Activated T-helper 1 cell treated with anti-CD3 and anti-CD28 coated beads, Interleukin-12 subunit alpha, Interleukin-12 subunit beta, Interleukin-2, Interleukin-4 antibody, amounts not matched to agents 30 ng/mL and 10 ng/mL and 1 ng/mL, durations not matched to agents 14 hours and 24 hours and 36 hours (primary cell): ENCODE measurements at places on chromosomes 13 and 19.

GRCh38 chr19:10751109-10751953 lies 33.5 kb downstream of the DNM2 start:
- no peak for DNase-seq

GRCh38 chr19:8577247-8577646 lies at the start of gene MYO1F:
TSS of gene MYO1F (minus strand) at chr19:8577442. CDS start at chr19:8577309, 133 bp downstream.
- no peak for DNase-seq

DNA sequence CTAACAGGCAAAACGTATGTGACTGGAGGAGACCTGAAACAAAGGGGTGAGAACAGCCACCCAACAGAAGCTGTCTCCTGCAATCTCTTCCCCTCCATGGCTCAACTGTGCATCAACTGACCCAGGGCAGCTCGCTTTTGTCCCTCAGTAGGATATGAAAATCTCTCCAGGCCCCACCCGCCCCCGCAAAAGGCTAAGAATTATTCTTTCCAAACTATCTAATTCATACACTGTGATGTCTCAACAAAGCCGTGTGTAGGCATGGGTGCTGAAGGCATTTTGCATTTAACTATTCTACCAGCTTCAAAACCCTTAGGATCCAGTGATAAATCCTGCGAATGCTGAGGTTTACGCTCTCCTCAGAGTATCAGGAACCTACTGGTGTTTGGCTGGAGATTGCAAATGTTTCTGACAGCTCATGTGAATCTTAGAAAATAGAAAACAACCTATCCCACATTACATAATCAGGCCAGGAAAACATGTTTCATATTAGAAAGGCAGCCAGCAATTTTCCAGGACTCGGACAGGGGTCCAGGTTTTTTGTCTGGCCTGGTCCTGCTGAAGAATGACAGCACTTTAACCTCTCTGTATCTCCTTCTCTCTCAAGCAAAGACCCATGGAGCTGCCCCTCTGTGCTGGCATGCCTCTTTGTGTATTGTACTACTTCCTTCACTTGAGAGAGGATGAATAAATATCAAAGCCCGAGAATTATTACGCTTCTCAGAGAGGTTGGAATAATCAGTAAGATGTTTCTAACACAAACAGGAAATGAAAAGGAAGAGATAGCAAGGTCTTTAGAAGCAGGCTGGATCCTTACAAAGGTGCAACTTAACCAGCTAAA lies 17.3 kb downstream of the DHRS12 start:
- DNase-seq = no peak

DNA sequence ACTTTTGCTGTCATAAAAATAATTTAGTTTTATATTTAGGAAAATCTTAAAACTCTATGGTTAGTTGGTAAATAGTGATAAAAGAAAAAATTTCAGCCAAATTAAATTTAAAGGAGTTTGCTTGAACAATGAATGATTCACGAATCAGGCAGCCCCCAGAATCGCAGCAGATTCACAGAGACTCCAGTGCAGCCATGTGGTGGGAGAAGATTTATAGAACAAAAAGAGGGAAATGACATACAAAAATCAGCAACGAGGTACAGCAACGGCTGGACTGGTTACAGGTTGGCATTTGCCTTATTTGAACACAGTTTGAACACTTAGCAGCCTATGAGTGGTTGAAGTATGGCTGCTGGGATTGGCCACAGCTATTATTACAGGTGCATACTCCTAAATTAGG lies 96.4 kb upstream of the MYCBP2 start:
- DNase-seq = no peak

- no peak for DNase-seq
These were observed 5.9 kb downstream of the KLF12 start for GRCh38 chr13:74128156-74128767.

- DNase-seq = no peak
These were observed 137.3 kb upstream of the TMTC4 start for GRCh38 chr13:100811928-100812327.

DNA sequence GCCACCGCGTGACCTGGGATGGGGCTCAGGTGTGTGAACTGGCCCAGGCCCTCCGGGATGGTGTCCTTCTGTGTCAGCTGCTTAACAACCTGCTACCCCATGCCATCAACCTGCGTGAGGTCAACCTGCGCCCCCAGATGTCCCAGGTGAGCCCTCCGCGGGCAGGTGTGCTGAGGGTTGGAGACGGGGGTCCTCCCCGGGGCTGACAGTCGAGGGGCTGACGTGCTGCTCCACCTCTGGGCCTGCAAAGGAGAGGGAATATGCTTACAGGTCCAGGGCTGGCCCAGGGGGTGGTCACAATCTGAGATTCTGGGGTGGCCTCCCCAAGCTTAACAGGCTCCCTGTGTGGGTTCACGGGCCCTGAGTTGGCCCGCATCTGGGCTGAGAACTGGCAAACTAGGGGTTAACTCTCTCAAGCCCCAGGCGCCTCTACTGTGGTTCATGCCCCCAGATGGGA lies 386 bp downstream of the VAV1 start:
- no peak for DNase-seq

DNA sequence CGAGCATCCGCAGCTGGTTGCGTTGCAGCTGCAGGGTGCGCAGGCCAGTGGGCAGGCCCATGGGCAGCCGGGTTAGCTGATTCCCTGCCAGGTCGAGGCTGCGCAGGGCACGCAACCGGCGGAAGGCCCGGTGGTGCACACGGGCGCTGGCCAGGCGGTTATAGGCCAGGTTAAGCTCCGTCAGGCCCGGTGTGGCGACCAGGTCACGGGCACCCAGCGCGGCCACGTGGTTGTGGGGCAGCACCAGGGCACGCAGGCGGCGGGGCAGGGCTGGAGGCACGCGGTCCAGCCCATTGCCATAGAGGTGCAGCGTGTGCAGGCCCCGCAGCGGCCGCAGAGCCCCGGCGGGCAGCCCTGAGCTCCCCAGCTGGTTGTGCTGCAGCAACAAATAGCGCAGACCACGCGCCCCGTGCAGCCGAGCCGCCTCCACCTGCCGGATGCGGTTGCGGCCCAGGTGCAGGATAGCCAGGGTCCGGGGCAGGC lies 5.3 kb downstream of the PODNL1 start:
- no peak for DNase-seq

DNA sequence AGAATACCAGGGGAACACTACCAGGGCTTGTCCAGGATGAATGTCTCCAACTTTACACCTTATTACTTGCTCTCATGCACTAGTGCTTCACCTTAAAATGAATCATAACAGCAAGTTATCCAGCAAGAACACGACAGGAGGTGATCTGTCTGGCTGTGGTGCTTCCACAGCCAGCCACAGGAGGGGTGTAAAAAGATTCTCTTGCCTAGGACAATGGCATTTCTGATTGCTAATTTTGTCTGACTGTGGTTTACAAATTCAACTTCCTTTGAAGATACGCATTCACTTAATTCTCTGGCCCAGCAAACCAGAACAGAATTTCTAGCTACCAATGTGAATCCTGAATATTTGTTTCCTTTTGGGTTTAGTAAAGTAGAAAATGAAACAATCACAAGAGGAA lies 23.1 kb upstream of the COG3 start:
- no peak for DNase-seq

GRCh38 chr13:41919741-41920487 lies 41.0 kb downstream of the VWA8 start:
- no peak for DNase-seq

DNA sequence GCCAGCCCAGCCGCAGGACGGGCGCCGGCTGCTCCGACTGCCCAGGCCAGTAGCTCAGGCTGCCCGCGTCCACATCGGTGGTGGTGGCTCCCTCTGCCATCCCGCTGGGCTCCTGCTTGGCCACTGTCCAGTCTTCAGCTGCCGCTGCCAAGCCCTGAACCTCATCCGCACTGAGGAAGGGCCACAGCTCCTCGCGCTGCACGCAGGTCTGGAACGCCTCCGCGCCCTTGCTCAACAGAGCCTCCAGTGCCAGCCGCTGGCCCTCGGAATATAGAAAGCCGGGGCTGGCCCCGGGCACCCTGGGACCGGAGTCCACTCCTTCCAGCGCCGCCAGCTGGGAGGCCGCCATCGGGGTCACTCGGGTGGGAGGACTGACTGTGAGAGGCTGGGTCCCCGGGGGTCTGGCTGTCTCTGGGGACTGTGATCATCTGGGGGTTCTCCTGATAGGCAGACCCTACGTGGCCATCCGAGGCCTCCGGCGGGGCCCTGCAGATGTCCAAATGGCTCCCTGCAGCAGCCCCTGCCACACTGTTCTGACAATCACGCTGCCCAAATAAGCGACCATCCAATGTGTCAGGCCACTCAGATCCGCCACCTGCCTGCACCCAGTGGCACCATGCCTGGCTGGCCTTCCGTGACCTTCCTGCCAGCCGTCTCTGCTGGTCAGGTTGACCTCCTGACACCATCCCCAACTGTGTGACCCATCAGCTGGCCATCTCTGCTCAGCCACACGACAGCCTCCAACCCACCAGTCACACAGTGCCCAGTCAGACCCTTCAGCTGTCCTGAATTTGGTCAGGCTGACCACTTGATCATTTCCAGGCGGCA lies 1.6 kb downstream of the FAM83E start:
- DNase-seq = no peak
